ENCODE measurements at places on chromosomes 3 and 15.

DNA sequence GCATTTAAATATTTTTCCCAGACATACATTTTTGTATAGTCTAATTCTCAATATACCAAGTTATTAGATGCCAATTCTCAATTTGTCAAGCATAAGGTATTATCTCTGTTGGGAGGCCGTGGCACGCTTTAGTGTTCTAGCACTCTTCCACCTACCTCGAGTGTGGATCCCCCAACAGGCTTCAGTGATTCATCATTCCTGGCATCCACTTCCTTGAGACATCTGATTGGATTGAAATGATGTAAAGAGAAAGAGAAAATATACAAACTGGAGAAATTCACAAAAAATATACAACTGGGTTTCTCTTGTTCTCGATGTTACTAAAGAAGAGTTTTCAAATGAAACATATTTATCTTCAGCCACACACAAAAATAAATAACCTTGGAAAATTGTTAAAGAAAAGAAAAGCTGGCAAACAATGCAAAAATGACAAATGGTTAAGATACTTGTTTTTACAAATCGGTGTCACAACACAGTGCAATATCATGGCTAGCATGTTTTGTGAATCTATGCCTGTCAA, 218.0 kb upstream of the CDIN1 start:
- DNase-seq = no peak

GRCh38 chr3:123807820-123808219, 76.3 kb downstream of the MYLK start:
- peak; percentile 31 for DNase-seq

DNA sequence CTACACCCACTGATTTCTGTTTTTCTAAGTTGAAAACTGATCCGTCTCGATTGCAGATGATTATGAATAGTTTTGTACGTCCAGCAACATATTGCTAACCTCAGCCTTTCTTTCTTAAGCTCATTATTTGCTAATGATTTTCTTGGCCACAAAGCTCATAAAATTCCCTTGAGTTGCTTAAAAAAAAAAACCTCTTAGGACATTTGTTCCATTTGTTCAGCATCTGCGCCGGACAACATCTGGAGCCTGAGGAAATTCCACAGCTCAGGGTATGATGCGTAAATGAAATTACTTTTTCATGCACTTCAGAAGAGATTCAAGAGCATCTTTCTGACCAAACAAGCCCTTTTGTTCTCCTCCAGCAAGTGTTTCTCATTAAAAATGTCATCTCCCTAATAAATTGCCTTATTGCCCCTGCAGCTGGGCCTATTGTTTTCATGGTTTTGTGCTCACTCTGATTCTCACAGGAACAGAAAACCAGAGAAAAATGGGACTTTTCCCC, 249.1 kb upstream of the MCTP2 start:
- no peak for DNase-seq

- DNase-seq = no peak
Observed at GRCh38 chr15:89870006-89870405, 23.8 kb downstream of the AP3S2 start.

GRCh38 chr15:73287019-73287418, 81.7 kb downstream of the HCN4 start:
- DNase-seq = no peak

DNA sequence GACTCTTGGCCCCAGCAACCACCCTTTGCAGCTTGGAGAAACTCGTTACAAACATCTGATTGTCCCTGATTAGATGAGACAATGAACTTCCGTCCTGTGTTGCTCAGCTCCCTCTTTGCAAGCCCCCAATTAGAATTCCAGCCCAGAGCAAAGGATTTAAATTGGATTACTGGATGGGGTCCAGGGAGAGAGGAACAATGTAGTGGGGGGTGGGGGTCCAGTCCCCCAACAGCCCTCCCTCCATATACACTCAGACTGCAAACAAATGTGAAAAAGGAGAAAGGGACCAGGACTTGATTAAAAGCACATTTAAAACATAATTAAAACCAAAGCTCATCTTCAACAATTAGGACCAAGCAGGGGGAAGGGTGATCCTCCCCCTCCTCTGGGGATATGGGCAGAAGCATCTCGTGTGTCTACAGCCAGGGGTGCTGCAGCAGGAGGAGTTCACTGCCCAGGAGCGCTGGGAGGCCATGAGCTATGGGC, 71.7 kb upstream of the TMEM115 start:
- DNase-seq = no peak

GRCh38 chr3:61674596-61674995, 113.2 kb downstream of the PTPRG start:
- DNase-seq = no peak

GRCh38 chr3:30626443-30627180, 20.2 kb downstream of the TGFBR2 start:
- peak; percentile 19 for DNase-seq

- peak; percentile 38 for DNase-seq
Observed at GRCh38 chr15:33243869-33244268, 49.4 kb upstream of the FMN1 start.

- no peak for DNase-seq
Observed at GRCh38 chr15:88699861-88700260, 61.0 kb downstream of the ISG20 start.

- DNase-seq = no peak
Observed at GRCh38 chr15:70741677-70742293, 21.6 kb downstream of the UACA start.

- DNase-seq = no peak
Observed at GRCh38 chr3:189748046-189748445, 116.9 kb downstream of the TP63 start.

DNA sequence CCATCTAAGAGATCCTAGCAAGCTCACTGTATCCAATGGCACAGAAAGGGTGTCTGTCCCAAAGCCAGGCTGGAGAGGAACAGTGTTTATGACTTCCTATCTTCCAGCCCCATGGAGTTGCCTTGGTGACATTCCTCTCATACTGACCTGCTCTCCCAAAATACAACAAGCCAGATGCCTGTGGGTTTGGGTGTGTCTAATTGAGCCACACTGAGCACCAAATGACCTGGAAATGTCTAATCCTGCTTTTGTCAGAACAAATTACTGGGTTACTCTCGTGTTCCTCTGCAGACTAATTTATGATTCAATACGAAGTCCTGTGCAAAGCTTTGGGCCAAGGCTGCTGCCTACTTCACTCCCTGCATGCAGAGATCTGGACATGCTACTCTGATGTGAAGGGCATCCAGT, 98.1 kb upstream of the STRIT1 start:
- DNase-seq = peak; percentile 24

DNA sequence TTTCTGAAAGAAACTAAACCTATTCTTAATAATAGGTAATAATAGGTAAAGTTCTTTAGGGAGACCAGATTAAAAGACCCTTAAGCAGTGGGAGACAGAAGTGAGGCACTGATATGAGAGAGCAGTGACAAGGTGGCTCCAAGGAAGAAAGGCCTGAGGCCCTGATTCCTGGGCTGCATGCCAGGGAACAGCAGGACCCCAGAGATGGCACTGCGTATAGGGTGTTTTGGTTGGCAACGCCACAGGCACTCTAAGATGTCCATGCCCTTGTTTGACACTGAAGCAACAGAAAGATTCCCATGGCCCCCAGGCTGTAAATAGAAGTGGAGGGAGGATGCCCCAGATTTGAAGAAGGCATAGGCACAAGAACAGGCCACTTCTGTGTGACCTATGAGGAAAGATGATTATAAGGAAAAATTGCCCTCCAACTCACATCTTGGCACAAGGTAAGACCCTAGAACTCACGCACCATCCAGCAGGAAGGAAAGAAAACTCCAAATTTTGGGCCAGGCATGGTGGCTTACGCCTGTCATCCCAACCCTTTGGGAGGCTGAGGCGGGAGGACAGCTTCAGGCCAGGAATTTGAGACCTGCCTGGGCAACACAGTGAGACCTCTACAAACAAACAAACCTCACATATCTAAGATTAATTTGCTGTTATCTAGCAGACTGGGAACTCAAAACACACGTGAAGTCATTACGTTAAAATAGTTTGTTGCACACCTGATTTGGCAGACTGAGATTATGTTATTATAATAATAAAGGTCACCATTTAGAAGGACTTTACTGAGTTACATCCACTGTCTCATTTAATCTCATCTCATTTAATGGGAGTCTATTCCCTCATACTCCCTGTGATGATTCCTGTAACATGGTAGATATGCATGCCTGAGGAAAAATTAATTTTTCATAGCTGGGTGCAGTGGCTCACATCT, 10.5 kb upstream of the BLM start:
- DNase-seq = no peak

GRCh38 chr15:94834494-94834893, 603.1 kb downstream of the MCTP2 start:
- DNase-seq = no peak

GRCh38 chr3:151867666-151868065, 5.8 kb upstream of the SUCNR1 start:
- no peak for DNase-seq

- no peak for DNase-seq
Observed at GRCh38 chr3:105616374-105617121, 249.8 kb downstream of the ALCAM start.

DNA sequence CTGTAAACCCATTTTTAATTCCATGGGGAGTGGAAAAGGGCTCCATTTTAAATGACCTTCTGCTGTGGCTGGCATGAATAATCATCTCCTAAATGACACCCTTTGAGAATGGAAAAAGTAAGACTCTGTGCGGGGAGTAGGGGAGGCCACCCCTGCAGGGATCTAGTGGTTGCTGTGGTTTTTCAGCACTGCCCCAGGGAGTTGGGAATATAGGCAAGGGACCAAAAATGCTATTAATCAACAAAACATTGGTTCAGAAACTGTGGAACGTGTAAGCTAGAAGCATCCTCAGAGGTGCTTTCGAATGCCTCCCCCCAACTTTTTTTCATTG, 30.1 kb upstream of the ADAMTS7 start:
- no peak for DNase-seq

DNA sequence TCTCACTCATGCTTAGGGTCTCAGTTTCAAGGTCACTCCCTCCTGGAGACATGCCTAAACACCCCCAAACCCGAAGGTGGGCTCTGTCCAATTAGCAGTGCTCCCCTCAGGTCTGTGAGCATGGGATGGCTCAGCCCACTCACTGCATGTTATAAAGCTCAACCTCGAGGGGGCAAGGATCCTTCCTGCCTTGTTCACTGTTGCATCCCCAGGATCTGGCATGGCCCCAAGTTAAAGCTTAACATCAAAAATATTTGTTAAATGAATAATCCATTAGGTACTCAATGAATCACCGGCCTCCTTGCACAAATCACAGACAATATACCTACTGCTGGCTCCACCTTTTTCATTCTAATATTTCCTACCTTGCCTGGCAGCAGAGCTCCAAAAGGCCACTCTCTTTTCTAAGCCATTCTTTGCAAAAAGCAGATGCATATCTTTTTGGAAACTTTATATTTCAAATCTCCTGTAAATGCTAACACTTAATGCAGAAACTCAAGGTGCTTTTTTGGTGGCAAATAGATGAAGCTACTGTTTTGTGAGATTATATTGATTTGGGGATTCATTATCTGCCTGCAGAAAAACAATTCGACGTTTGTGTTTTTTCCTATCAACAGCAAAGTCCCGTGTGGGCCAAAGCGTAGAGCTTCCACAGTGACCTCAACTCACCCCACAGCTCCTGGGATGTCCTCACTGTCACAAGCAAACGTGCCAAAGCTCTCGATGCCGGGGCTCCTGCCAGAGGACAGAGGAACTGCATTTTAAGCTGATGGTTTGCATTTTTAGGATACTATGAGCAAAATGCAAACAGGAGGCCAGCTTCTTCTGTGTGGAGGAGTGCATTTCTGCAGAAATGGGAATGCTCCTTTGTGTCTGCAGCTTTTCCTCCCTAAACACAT, 35.4 kb downstream of the PCOLCE2 start:
- DNase-seq = no peak

- DNase-seq = no peak
Observed at GRCh38 chr3:87041191-87041590, 50.2 kb upstream of the VGLL3 start.

- no peak for DNase-seq
Observed at GRCh38 chr3:37934631-37935289, 55.8 kb upstream of the VILL start.

DNA sequence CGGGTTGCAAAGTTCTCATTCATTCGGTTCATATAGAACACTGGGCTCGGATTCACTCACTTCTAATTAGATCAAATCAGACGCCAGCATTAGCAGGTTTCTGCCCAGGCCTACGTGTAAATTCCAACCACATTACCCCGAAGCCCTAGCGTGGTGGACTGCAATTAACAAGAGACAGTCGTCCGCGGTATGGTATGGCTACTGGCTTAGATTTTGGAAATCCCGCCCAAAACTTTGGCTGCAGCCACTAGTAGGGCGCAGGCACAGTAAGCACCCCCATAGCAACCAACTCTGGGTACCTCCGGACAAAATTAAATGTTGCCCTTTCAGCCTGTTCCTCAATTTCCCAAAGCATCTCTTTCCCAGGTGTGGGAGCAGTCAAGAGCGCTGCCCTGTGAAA, 771 bp downstream of the RARRES1 start:
- DNase-seq = no peak

GRCh38 chr3:188537606-188538005, 383.6 kb downstream of the LPP start:
- no peak for DNase-seq

- peak; percentile 35 for DNase-seq
Observed at GRCh38 chr15:40894681-40895448, 615 bp downstream of the VPS18 start.

DNA sequence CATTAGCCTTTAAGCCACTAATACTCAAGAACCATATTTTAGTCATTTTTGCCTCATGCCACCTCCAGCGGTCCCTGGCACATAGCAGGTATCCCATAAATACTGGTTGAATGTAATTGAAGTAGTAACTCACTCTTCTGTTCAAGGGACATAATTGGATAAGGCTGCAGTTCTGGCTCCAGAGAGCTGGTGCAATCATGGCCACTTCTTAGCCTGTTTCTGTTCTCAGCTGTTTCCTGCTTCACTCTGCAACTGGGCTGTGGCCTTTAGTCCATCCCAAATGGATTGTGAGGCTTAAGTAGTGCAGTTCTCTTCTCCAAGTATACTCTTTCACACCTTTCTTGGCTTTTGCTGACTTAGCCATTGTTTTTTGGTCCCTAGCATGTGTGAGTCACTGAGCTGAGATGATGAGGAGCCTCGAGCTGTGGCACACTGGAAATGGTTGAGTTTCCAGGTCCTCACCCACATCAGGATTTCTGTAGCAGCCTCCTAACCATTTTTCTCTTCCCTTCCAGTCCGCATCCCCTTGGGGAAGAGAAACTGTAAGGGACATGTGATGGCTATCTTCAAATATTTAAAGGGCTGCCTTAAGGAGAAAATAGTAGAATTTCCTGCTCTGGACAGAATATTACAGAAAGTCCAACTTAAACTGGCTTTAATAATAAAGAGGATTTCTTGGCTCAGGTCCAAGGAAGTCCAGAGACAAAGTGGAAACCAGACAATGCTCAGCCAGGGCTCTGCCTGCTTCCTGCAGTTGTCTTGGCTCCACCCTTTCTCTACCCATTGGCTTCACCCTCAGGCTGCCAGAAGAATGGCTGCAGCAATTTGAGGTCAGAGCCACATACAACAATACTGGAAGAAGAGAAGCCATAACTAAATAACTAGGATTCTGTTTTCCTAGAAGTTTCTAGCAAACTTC, 305.4 kb upstream of the ROPN1 start:
- no peak for DNase-seq

GRCh38 chr3:165713479-165713878, 123.7 kb downstream of the BCHE start:
- no peak for DNase-seq
